ENCODE measurements at places on chromosomes 12 and 14.

DNA sequence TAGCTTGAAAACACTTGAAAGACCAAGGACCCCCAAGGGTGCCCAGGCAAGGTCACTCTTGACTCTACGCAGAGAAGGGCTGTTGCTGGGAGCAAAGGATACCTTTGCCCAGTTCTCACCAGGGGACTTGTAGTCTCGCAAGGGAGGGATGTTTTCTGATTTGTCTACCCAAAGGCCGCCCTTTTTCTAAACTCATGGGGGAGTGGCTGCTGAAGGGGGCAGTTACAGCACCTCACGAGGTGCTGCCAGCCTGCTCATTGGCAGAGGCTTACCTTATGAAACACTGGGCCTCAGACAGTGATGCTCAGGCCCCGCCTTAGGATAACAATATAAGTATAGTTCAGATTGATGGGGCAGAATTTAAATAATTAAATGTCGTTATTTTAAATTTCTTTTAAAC, 107.0 kb downstream of the ETV6 start:
- no peak for DNase-seq

DNA sequence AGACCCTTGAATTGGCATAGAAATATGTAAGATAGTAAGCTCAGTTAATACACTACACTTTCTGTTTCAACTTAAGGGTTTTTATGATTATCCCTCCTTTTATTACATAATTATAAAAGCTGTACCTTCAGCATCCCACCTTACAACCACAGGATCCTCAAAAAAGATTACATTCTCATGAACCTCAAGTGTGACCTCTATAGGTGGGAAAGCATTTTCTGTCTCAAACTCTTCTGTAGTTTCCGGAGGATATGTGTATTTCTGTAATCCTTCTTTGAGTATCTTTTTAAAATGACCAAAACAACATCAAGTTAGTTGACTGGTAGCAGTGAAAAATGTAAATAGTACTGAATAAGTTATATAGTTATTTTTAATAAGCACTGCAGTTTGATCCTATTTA, 75.9 kb downstream of the DNAI7 start:
- DNase-seq = no peak

GRCh38 chr12:39435531-39435930, 7.4 kb downstream of the KIF21A start:
- DNase-seq = no peak

GRCh38 chr12:104138797-104139152, 765 bp upstream of the NFYB start:
- no peak for DNase-seq

DNA sequence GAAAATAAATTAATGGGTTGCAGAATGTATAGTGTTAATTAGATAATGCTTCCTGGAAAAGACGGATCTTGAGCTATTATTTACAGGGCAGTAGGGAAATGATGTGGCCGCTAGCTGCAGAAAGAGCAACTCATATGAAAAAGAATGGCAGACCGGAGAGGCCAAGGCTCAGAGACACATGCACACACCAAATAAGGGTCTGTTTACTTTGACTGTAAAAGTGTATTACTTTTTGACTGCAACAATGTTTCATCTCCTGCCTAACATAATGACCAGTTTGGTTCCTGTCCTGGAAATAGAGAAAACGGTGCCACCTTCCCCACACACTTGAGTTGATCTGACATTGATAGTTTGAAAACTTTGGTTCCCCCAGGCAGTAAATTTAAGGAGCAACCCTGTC, 290.9 kb downstream of the CACNA1C start:
- no peak for DNase-seq

- no peak for DNase-seq
These were observed 1.7 kb downstream of the SMOC1 start for GRCh38 chr14:69880893-69881292.

Data from Peyer's patch (tissue), 4 donors.